ENCODE measurements at places on chromosomes 12 and 14.

DNA sequence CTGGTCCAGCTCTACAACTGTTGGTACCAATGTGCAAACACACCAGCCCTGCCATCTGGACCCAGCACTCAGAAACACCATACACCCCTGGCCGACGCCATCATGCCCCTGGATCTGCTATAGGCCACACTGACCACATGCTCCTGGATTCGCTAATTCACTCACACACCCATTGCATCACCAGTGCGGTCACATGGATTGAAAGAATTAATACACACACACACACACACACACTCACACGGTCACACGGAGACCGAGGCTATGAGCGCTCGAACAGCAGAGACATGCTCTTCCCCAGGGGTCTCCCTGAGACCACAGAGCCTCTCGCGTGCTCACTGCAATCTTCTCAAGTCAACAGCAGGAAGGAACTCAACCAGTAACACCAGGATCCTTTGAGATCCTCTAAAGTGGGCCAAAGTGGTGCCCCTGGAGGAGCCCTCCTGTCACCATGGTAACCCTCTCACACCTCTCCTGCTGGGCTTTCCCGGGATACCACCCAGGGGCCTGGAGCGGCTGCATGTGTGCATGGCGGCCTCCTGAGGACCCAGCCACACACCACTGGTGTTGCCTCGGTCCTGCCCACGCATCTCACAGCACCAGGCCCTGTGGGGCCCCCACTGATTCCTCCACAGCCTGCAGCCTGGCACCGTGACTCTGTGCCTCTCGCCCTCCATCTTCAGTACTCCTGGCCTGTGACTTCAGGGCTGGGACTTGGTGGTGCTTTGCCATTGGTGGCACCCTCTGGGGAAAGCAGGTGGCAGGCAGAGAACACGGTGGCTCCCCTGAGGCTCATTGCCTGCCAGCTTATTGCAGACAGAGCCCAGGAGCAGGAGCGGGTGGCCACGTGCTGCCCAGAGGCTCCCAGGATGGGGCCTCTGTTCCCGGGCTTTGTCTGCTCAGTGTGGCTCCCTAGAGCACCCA lies 15.1 kb downstream of the LRTM2 start:
- no peak for DNase-seq

DNA sequence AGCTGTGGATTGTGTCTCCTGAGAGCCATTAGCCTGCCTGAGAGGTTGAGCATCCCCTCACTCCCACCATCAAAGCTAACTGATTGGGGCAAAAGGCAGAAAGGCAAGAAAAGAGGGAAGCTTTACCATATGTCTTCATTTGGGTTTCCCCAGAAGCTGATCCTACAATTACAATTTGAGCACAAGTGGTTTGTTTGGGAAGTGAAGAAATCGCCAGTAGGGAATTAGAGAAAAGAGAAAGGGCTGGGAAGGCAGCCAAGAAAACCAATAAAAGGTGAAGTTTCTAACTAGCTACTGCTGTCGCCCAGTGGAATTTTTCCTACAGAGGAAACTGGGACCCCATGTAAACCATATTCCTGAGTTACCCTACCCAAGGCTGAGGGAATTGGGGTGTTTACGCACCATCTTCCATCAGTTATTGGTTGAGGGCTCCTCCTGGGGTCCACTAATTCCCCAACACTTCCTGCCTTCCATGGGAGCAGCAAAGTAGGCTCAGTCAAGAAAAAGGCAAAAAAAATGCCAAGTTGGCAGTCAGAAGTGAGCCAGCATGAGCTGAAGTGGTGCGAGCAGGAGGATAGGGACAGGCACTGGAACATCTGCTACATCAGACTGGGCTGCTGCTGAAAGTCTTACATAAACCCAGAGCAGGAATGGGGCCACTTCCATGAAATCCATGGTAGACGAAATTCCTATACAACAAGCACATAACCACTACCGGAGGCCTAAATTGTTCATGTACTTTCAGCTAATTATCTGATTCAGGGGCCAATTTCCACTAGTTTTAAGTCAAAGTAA lies 17.3 kb downstream of the KCNK10 start:
- DNase-seq, result no peak

- no peak for DNase-seq
Measured at GRCh38 chr12:49092816-49093406, 1.7 kb downstream of the DHH start.

DNA sequence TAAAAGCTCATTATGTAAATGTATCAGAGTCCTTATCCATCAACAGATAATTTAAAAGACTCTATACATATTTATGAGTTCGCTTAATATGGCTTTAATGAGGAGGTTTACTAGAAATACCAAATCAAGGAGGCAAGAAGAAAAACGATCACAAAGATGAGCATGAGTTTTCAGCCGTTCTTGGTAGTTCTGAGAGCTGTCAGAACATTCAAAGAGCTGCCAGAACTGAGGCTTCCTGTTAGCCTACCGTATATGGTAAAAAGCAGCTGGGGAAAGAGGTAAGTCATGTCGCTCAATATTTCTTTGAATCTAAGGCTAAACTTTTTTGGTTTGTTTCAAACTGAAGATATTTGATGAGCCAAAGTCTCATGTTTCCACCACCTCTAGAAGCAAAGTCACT lies 115.3 kb upstream of the PLXNC1 start:
- DNase-seq, result no peak

GRCh38 chr12:34400411-34400881 lies 378.1 kb downstream of the ALG10 start:
- DNase-seq, result no peak

- no peak for DNase-seq
Measured at GRCh38 chr12:57479376-57480115, at the start of gene ARHGAP9. Gene ARHGAP9 (minus strand): TSS chr12:57479866. CDS start chr12:57479406, 460 bp downstream.

DNA sequence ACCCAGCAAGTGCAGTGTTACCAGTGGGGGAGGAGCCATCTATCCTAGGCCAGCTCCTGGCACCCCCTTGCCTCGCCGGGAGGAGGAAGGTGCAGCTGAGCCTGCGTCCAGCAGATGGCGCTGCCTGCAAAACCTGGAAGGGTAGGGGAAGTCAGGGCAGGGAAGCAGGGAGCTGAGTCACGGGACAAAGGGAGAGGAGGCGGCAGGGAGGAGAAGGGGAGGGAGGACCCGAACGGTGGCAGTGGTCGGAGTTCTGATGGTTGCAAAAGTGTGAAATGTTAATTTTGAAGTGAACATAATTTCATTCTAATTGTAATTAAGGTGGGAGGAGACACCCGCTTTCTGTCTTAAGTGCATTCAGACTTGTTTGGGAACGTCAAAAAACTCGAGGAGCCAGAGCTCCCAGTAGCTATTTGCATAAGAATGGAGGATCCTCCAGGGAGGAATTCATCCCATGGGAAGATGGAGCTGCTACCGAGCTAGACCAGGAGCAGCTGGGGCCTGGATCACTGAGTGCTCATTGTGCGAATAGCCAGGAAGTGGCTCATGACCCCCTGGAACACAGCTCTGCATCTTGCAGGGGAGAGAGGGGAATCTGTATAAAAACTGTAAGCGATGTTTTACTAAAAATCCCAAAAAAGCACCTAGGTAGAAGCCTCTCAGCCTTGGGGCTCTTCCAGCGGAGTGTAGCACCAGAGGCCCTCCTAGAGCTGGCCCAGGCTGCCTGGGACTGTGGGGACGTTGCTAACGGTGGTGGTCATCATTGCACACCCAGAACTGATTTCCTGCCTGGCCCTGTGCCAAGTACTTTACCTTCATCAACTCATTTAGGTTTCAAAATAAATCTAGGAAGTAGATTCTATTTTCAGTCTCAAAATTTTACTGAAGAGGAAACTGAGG lies 59.5 kb downstream of the EMP1 start:
- peak; percentile 88 for DNase-seq

- peak; percentile 99 for DNase-seq
Measured at GRCh38 chr12:56127888-56128669, at the start of gene ESYT1. Gene ESYT1 (plus strand): TSS chr12:56128267. CDS start chr12:56128320, 53 bp downstream.

- DNase-seq, result no peak
Measured at GRCh38 chr12:81759190-81760051, at the start of gene PPFIA2. Gene PPFIA2 (minus strand): TSS chr12:81759350.

- DNase-seq, result no peak
Measured at GRCh38 chr14:100640471-100641273, 53.5 kb upstream of the BEGAIN start.

DNA sequence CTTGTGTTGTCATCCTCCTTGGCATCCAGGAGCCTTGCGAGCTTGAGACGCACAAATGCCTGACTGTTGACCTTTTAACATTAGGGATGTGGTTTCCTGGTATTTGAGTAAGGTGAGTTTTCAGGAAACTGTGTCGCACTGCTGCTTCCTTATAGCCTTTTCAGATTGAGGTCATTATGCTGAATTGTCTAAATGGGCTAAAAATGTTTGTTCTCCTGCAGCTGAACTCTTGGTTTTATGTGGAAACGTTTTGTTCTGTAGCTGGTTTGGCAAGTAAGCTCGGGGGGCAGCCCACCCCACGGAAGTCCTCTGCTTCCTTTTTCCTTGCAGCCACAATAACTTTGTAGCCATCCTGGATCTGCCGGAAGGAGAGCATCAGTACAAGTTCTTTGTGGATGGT lies 5.7 kb downstream of the PRKAB1 start:
- no peak for DNase-seq

DNA sequence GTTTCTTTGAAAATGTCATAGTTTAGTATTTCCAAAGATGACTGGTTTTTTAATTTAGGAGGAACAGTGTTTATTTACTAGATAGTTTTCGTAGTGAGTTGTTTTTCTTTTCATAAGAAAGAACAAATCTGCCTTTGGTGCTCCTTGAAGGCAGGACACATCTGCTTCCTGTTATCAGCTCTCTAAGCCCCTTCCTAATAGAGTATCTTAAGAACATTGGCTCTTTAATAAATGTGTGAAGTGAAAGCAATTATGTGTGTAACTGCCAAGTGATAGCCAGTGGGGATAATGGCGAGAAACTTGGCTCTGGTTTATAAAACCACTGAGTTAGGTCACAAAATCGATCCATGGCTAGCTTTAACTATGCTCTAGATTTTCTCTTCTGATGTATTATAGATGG lies 23.5 kb upstream of the PPFIBP1 start:
- DNase-seq, result no peak
